ENCODE measurements at places on chromosomes 2 and 18.

DNA sequence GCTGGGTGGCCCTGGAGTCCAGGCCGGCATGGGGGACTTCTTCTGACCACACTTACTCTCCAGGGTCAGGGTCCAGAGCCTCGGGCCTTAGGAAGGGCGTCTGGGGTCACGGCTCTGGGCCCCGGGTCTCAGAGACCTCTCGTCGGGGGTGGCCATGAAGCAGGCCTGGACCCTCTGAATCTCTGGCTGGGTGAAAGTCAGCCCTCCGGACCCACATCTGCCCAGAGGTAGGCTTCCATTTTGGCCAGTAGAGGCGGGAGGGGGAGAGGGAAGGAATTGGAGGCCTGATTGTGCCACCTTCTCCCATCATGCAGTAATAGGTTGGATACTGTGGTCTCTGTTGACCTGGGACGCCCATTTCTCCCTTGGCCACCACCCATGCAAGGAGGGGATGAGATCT, 125.3 kb upstream of the GPC1 start:
- DNase-seq: no peak

DNA sequence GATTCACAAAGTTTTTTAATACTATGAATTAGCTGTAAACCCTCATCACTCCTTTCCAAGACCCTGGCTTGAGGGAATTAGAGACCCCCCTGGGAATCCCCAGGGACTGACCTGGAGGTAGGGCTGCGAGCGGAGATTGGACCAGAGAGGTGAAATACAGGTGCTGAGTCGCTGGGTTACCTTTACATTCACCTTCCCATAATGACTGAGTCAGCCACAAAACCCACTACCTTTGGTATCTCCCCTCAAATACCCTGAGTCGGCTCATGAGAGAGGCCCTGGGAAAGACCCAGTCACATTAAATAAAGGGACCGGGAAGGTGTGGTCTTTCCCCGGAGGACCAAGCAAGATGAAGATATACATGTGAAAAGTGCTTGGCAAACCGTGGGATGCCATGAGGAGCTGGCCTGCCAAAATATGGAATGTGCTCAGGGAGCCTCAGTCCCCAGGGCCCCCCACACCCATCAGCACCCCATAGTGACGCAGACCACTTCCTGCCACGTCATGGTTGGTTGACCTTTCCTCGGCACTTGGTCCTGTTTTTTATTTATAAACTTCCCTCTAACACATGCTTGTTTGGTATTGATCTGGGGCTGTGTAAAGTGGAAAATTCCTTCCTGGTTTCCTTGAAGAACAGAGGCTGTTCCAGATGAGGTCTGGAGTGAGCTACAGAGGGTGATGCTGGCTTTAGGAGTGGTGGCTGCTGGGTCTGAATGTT, 51.4 kb downstream of the IL1RL2 start:
- DNase-seq: no peak

DNA sequence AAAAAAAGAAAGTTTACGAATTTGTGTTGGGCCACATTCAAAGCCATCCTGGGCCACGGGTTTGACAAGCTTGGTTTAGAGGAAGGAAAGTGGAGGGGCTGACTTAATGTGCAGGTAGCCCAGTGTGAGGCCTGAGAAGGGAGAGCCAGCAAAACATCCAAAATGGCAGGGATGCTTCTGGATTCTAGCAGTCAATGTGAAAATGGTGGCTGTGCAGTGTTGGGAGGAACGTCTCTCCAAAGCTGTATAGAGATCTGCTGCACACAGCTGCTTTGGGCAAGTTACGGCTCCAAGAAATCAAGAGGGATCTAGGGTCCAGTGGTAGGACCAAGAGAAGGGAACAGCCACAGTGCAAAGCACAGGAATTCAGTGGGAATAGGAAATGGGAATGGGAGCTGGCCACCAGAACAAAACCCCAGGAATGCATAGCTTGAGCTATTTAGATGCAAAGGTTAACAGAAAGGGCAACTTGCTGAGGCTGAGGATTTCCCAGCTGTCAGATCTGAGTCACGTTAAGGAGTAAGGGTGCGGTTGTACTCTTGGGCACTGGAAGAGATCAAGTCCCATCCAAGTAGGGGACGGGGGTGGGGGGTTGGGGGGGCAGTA, 70.6 kb downstream of the B3GNT2 start:
- no peak for DNase-seq

- no peak for DNase-seq
Measured at GRCh38 chr2:145012214-145012670, 492.3 kb upstream of the ZEB2 start.

GRCh38 chr2:224126440-224126839, 87.4 kb upstream of the SERPINE2 start:
- DNase-seq: no peak

DNA sequence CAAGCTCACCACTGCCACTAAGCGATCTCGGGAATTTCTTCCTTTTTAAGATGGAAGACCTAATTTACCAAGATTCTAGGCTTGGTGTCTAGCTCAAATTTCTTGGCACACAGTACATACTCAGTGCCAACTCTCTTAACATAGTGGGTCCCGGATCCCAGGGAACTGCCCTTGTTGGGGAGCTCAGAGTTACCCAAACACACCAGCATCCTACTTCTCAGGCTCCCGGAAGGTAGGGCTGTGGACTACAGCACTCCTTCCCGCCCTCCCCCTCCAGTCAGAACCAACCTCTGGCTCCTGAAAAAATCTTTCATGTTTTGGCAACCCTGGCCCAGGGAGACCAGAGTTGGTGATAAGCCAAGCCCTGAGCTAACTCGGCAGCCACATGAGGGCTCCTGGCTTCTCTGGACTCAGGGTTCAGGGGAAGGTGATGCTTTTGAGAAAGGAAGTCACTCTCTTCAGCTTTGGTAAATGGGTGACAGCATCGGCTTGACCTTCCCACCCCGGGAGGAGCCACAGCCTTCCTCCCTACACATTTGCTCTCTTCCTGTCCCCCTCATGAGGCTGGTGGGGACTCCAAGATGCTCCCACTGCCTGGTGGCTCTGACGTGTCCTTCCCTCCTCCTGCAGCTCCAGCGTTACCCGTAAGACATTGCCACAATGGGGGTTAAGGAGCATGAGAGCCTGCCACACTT, 8.8 kb downstream of the ODC1 start:
- DNase-seq: no peak

DNA sequence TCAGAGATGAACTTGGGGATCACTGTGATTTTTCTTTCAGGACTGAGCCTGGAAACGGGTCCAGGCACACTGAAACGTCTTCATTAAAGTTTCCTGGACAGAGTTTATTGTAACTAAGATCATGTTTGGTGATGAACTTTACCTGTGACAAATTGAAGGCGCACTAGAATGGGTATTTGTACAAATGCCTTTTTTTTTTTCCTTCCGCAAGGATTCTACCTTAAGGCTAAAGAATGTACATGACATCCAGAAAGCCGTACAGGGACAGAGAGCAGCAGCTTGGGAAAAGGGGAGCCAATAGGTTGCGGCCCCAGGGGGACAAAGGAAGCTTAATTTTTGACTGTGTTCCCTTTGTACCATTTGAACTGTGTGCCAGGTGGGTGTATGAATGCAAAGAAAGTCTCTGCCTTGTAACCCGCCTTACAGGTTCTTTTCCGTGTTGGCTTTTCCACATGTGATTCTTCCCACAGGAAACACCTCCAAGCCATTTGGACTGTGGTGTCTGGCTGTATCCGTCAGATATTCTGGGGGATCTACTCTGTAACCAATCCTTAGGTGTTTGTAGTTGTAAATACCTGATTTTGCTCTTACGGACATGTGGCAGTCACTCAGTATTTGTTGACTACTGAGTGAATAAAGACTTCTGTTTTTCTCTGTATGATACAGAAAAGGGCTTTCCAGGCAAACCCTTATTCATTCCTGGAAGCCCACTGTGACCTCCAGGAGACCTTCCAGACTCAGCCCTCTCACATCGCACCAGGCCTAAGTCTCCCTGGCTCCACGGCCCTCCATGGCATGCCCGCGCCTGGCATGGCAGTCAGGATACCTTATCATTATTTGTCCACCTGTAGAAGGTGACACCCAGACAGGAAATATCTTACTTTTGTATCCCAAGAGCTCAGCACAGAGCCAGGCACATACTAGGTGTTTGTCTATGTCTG, 1.1 kb downstream of the LRRFIP1 start:
- no peak for DNase-seq

GRCh38 chr2:183543731-183544130, 419.5 kb downstream of the NUP35 start:
- no peak for DNase-seq

DNA sequence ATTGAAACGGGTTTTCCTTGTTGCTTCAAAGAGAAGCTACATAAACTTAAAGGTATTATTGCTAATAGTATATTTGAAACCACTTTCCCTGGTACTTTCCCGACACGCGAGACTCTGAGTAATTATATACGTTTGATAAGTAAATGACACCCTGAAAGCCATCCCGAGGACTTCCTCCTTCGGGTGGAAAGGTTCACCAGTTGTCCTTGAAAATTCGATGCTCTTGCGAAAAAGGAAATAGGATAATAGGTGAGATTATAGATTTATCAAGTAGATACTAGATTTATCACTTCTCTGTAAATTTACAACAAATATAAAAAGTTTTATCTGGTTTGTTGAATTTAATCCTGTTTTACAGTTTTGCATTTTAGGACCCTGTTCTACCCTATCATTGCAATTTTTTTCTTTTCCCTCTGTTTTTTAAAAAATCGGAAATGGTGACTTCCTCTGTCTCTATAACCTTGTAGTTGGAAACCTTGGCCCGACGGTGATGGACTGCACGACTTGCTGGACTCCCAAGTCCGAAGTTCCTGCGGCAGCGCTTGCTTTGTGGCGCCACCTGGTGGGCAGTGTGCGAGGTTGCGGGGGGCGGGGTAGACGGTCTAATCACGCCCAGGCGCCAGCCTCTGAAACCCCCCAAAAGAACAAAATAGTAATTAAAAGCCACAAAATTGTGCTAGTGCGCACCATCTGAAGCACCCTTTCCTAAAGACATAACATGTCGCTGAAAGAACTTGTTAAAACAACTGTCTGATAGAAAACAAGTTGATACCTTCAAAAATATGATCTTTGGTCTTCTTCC, 972 bp upstream of the DLX2 start:
- peak; percentile 95 for DNase-seq

- peak; percentile 57 for DNase-seq
Measured at GRCh38 chr2:240813231-240813921, 6.6 kb downstream of the KIF1A start.

DNA sequence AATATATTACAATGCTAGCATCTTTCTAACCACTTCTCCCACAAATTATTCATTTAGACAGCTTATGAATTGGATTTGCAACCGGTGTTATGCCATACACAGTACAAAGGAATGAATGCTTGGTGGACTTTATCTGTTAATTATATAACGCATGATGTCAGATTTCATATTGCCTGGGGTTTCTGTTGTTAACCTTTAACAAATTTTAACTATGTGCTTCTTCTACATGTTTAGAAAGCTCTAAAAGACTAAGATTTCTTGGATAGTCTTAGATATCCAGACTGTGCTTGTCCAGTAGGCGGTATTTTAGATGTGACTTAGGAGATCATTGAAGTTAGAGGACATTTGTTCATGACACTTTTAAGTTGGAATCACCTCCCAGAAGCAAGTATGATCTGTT, 976.3 kb downstream of the TMEM182 start:
- DNase-seq: no peak

GRCh38 chr2:120238728-120239487, 13.7 kb upstream of the RALB start:
- DNase-seq: peak; percentile 78

DNA sequence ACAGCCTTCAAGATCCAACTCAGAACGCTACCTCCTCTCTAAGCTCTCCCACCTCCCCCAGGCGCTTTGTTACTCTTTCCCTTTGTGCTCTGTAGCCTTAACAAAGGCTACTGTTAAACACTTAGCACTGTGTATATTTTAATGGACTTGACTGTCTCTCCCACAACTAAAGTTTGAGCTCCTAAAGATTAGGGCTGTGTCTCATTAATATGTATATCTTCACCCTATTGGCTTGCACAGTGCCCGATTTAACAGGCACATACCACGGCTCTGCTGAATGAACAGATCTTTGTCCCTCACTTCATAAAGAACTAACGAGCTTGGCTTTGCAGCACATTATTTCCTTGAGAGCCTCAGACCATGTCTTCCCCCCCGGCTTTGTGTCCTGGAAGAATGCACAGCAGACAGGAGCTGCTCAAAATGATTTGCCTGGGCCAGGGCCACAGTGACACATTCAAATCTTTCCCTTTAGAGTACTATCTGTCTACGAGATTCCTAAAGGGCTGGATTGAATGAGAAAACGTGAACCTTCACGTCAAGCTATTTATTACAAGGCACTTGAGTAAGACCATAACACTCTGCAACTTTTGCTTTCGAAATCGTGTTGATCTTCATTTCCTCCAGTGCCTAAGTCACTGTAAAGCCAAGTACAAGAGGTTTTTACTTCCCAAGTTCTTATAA, 22.1 kb downstream of the ABHD3 start:
- DNase-seq: no peak

DNA sequence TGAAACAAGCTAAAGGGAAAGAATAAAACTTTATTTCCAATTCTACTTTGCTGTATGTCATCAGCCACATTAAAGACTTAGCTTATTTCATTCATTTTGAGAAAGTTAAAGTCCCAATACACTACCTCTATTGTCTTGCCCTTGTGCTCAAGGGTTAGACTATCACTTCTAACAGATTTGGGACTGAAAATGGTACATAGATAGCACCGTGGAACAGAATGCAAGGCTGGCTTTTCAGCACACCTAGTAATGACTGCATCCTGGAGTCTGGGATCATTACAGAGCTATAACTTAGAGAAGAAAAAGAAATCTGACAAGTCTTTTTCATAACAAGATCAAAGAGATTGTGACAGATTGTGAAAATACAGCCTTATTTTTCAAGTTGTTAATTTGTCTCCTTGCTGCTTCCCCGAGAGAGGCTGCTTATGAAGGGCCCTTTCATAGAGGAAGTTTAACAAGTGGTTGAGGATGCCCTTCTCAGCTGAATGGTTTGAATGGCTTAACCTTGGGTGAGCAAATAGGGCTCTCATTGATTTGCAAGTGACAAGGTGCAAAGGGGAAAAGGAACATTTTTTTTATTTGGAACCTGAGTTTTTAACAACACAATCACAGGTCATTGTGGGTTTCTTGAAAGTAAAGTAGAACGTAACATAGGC, 371.8 kb downstream of the EPHA4 start:
- no peak for DNase-seq

DNA sequence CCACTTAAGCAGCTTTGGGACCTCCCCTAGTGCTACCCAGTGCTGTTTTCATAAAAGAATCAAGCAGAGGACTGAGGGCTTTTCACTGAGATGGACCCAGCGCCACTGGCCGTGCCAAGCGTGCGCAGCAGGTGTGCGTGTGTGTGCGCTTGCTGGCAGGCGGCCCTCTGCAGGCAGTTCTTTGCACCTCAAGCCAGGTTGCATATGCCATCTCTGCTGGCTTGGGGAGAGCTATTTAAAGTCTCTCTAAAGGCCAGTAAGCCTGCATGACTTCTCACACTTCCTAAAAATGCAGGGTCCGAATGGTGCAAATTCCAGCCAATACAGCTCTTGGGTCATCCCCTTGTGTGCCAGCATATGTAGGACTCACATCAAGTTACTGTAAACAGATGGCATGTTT, 255.5 kb downstream of the RNF152 start:
- no peak for DNase-seq

DNA sequence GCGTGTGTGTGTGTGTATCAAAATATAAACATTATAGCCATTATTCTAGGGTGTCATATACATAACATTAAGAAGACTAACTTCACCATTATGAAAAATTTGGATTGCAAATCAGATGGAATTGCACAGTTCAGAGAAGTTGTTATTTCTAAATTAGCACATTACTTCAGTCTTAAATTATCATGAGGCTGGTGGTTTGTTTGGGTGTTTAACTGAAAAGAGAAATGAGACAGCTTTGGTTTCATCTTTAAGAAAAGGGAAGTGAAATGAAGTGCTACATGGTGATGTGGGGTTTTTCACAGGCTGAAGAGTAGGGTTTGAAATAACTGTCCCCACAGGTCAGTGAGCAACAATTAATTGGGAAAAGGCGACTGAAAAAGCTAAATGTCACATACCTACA, 161.2 kb upstream of the XIRP2 start:
- DNase-seq: no peak
